Stimulated activated CD8-positive, alpha-beta memory T cell treated with anti-CD3 and anti-CD28 coated beads, Interleukin-2, amount 100 ng/mL, for 1 hour (primary cell): ENCODE measurements at places on chromosomes 11 and 22.

- no peak for DNase-seq
These were observed 43.6 kb downstream of the MRE11 start for GRCh38 chr11:94450048-94450447.

GRCh38 chr11:113488931-113489351 is 13.7 kb upstream of the DRD2 start:
- DNase-seq, result no peak

DNA sequence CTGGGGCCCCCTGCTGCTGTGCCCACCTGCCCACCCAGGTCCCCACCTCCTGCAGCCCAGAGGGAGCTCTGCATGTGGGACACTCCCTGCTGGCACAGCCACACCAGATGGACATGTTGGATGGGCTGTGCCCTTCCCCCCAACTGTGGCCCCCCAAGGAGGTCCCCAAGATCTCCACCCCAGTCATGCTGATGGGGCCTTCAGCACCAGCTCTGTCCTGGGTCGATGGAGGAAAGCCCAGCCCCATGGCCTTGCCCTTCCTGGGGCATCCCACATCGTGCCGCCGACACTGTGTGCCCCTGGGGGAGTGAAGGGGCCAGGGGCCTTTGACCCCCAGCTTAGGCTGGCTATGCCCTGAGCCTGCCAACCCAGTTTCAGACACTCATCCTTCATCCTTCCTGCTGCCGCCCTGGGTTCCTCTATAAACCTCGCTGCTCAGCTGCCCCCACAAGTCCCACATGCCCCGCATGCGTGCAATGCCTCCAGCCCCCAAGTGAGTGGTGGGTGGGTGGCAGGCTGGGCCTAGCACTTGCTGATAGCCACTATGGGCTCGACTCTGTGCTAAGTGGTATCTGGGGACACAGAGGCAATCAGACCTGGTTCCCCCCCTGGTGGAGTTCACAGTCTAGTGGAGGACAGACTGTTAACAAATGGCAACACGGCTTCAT is 3.9 kb upstream of the DPP3 start:
- no peak for DNase-seq

DNA sequence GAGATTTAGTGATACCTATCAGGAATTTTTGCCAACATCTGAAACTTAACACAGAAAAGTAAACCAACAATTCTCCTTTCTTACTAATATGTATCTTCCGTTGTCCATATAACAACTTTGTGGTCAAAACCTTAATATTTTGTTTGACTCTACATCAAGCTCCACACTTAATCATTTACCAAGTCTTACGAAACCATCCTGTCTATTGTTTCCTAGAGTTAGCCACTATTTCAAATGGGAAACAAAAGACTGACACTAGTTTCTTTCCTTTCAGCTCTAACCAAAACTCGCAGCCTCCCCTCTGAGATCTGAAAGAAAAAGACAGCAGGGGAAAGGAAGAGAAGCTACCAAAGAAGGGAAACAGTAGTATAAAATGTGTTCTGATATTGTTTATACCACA is 26.5 kb upstream of the PRDM10 start:
- DNase-seq, result no peak

DNA sequence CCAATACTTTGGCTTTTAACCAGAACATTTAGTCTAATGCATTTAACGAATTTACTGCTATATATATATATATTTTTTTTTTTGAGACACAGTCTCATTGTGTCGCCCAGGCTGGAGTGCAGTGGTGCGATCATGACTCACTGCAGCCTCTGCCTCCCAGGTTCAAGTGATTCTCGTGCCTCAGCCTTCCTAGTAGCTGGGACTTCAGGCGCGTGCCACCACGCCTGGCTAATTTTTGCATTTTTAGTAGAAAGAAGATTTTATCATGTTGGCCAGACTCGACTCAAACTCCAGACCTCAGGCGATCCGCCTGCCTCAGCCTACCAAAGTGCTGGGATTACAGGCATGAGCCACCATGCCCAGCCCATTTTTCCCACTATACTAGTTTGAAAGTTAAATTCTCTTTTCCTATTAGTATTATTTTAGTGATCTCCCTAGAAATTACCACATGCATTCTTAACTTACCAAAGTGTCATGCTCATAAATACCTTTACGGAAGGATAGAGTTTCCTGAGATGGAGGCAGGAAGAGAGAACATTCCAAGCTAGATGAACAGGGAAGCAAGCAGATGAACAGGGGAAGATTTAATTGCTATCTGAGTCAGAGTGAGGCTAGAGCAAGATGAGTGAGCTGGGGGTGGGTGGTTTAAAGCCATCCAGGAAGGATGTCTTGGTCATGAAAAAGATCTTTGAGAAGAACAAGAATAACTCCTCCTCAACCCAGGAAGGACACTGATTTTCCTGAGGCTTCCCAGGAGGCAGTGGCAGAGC is 4.4 kb upstream of the PGAP2 start:
- no peak for DNase-seq
